Gastroesophageal sphincter (tissue), 4 donors: ENCODE measurements at places on chromosomes 5 and 9.

GRCh38 chr9:128825923-128826700 lies 3.5 kb downstream of the SPOUT1 start:
- ATAC-seq, result no peak

DNA sequence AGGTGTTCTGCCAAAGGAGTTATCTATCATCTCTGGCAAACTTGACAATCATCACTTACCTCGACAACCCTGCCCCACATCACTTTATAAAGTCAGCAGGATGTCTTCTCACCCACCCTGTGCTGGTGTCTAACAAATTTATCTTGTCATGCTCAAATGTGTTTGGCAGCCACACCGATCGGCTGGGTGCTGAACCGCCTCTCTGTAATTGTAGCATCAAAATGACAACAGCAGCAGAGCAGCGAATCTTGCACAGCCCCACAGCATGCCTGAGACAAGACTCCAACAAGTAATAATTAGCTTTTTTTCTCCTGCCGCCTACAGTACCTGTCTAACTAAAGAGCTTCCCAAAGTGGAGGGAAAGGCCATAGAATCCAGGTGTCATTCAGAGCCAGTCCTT lies 176.2 kb downstream of the NR3C1 start:
- ATAC-seq, result no peak

DNA sequence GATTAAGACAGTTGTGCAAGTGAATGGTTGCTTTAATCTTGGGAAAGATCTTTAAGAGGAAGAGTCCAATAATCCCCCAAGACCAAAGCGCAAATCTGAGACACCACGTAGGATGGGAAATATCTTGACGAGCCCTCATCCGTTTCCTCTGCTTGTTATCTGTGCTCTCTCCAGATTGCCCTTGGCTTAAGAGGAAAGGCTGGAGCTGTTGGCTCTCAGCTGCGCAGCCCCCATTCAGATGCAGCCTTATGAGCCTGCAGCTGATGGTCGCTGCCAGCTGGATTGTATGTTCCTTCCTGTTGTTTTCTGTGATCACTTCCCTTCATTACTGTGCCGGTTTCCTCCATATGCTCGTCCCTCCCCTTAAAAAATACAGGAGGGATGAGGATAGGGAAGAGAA lies 47.7 kb downstream of the PWWP2A start:
- no peak for ATAC-seq

DNA sequence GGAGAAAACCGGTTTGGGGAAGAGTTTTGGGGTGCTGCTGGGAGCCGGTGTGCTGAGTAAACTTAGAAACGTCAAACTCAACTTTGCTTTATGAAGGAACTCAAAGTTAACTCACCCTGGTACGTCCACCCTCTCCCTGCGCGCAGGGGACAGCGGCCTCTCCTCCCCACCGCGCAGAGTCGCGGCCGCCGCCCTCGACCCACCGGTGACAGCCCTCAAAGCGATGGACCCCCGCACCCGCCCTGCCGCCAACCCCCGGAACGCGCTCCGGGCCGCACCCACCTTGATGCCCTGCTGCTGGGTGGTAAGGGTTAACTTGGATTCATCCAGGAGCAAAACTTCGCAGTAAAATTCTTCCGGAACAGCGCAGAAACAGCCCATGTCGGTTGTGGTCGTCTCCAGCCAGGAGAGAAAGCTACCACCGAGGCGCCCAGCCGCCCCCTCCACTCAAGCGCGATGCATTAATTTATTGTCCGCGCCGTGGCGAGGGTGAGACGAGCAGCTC lies 366 bp downstream of the EPB41L4A start:
- ATAC-seq, result no peak

- ATAC-seq, result no peak
These were observed 14.0 kb upstream of the PDLIM4 start for GRCh38 chr5:132243366-132243977.

GRCh38 chr5:6461793-6462650 lies 13.4 kb downstream of the UBE2QL1 start:
- ATAC-seq, result no peak

DNA sequence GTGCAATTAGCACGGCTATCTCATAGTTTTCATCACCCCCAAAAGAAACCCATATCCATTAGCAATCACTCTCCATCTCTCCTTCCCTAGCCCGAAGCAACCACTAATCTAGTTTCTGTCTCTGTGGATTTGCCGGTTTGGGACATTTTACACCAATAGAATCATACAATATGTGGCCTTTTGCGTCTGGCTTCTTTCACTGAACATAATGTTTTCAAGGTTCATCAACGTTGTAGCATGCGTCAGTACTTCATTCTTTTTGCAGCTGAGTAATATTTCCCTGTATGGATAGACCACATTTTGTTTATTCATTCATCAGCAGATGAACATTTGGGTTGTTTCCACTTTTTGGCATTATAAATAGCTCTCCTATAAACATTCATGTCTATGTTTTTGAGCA lies 75.4 kb upstream of the TBC1D2 start:
- ATAC-seq, result no peak

DNA sequence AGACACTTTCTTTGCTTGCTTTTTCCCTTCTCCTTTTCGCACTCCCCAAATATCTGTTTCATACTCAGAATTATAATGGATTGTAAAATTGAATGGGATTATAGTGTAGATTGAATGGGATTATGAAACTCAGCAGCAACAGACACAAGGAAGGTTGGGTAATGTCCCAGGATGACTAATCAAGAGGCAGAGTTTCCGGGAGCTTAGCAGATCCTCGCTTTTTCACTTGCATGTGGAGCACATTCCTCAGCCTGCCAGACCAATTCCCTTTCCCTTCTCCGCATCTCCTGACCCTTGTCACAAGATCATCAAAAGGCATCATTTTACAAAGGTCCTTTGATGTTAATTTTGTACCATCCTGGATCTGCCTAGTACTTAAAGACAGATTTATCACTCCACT lies 55.1 kb upstream of the SLC1A1 start:
- no peak for ATAC-seq

GRCh38 chr9:86072394-86072877 lies 26.9 kb downstream of the GOLM1 start:
- ATAC-seq, result no peak

- ATAC-seq, result peak; percentile 48
These were observed 1.9 kb upstream of the SPDL1 start for GRCh38 chr5:169581580-169582227.

DNA sequence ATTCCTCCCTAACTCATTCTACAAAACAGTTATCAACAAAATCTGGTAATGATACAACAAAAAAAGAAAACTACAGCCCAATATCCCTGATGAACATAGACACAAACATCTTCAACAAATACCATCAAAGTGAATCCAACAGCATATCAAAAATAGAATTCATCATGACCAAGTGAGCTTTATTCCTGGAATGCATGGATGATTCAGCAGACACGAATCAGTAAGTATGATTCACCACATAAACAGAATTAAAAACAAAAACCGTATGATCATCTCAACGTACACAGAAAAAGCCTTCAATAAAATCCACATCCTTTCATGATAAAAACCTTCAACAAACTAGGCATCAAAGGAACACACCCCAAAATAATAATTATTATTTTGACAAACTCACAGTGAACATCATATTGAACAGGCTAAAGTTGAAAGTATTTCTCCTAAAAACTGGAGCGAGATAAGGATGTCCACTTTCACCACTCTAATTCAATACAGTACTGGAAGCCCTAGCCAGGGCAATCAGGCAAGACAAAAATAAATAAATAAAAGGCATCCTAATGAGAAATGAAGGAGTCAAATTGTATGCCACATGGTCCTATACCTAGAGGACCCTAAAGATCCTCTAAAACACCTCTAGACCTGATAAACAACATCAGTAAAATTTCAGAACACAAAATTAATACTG lies 305.1 kb upstream of the RGMB start:
- ATAC-seq, result no peak

DNA sequence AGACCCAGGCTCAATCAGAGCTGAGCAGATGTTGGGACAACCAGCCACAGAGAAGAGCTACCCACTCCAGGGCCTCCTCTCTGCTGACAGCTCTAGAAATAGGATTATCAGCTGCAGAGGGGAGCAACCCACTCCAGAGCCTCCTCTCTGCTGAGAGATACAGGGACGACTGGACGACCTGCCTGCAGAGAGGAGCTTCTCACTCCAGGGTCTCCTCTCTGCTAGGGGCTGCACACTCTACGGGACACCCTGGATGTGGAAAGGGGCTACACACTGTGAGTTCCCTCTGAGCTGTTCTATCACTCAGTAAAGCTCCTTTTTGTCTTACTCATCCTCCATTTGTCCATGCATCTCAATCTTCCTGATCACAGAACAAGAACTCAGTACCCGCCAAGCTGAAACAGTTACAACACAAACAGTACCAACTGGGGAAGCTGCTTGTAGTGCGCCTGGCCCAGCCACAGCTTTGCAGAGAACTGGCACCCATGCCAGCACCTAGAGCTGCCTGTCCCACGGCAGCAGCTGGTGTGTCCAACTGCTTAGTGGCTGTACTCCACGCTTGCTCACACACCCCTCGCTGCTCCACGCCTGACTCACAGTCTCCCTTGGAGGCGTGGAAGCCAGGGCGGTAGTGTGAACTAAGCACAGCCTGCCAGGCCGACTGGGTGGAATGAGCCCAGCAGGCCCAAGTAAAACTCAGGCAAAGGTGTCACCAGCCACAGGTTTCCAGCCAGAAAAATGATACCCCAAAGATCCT lies 56.8 kb downstream of the PRELID2 start:
- ATAC-seq, result no peak

DNA sequence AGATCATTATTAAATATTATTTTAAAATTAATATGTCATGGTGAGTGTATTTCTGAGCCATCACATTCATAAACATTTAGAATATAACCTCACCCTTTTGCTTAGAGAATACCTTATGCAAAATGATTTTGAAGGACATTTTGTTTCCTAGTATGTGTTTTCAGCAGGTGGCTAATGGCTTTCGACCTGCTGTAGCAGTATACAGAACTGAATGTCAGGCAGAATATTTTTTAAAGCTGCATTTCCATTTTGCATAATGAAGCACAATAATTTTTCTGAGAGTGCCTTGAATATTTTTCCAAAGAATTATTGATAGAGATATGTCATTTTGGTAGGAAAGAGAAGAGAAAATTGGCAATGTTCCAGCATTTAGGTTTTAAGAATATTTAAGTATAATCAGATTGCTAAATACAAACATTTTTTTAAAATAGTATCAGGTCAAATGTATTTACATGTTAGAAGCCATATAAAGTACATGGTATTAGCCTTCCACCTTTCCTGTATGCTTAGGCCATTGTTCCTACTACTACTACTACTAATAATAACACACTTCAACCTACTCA lies 42.3 kb downstream of the PAM start:
- ATAC-seq, result no peak

GRCh38 chr5:137192293-137192743 lies 306.8 kb downstream of the SPOCK1 start:
- ATAC-seq, result no peak
